ENCODE measurements at places on chromosomes 16 and 17. TPM values are rescaled to one million over a fixed set of nuclear protein-coding genes. Genes with fewer than 3 reads are reported as not detected.

The C16orf46 gene
- not detected for total RNA-seq

The TMEM106A gene
- total RNA-seq = 3.3 TPM

DNA sequence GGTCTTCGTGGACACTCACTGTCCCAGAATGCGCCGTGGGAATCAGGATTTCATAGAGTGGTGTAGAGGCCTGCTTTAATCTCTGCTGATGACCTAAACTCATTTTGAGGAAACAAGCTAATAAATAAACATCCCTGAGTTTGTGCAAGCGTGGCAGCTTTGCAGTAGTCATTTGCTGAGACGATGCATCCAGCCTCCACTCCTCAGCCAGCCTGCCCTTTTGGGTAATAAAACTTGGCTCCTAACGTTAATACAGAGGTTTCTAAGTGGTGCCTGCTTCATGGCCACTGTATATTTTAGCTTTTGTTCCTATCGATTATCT lies 1.3 kb downstream of the DGKE start:
- DNase-seq = no peak

- no peak for DNase-seq
These were observed 146.8 kb downstream of the ZFHX3 start for GRCh38 chr16:72901000-72901627.

GRCh38 chr16:85502357-85502756 lies 110.8 kb upstream of the GSE1 start:
- DNase-seq = no peak
